CD4-positive, alpha-beta T cell treated with Interleukin-17A for 4 hours (primary cell): ENCODE measurements at places on chromosomes 4 and X.

DNA sequence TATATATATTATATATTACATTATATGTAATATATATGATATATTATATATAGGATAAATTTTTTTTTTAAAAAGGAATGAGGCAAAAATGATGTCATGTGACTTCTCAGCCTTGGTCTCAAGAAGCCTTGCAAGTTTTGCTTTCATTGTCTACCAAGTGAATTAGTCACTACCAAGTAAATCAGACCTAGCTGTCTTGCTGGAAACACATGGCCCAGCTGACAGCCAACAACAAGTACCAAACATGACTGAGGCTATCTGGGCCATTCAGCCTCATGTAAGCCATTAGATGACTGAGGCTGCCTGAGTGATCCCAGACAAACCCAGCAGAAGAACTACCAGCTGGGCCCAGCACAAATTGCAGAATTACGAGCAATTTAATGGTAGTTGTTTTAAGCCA, 44.9 kb downstream of the HAND2 start:
- DNase-seq, result no peak

DNA sequence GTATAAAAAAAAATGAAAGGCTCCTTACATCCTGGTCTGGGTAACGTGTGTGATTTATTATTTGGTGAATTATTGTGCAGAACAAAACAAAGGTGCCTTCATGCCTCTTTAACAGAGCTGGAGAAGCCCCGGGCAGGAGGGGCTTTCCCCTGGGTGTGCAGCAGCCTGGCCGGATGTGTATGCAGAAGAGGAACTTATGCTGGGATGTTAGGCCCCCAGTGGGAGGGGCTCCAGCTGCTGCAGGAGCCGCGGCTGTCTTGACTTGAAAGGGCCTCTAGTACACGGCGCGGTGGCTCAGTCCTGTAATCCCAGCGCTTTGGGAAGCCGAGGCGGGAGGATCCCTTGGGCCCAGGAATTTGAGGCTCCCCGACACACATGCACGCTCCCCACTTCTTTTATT, 16.0 kb downstream of the CCNQ start:
- peak; percentile 77 for DNase-seq

- peak; percentile 51 for DNase-seq
Measured at GRCh38 chr4:80182237-80182866, 15.0 kb upstream of the PRDM8 start.

- no peak for DNase-seq
Measured at GRCh38 chrX:101370888-101371504, 15.0 kb downstream of the BTK start.

DNA sequence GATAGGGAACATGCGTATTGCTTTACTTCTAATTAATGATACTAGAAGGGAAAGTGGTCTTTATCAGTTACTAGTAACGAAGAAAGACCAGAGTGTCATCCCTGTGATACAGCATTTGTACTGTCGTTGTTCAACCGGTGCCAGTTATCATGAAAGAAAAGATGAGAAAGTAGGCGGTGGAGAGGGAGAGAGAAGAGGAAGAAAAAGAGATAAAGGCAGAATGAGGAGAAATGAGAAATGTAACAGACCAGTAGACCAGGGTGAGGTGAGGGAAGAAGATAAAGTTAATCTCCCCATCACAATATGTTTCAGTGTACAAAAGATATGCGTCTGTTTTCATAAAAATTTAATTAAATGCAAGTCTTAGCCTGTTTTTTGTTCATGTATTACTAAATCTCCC, 135.2 kb upstream of the HPGD start:
- DNase-seq, result no peak

GRCh38 chr4:76214177-76214675, 602 bp upstream of the SCARB2 start:
- DNase-seq, result no peak

- DNase-seq, result no peak
Measured at GRCh38 chr4:184359888-184360287, 114.5 kb downstream of the IRF2 start.

DNA sequence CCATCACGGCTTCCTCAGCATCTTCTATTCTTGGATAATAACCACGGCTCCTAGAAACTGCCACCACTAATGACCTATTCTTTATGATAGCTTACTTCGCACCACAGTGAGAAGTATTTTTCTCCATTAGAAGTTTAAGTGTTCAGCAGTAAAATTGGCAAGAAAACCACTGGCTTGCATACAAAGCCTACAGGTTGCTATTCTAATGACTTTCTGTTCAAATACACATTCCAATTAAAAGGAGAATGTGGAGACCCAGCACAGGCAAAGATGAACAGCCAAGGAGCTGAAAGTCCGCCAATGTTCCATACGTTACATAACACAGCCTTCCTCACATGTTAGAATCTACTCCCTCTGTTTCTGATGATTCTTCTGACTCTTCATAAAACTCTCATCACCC, 875.0 kb upstream of the PRKX start:
- DNase-seq, result no peak

- no peak for DNase-seq
Measured at GRCh38 chrX:120200851-120201250, 42.4 kb downstream of the RHOXF2 start.

DNA sequence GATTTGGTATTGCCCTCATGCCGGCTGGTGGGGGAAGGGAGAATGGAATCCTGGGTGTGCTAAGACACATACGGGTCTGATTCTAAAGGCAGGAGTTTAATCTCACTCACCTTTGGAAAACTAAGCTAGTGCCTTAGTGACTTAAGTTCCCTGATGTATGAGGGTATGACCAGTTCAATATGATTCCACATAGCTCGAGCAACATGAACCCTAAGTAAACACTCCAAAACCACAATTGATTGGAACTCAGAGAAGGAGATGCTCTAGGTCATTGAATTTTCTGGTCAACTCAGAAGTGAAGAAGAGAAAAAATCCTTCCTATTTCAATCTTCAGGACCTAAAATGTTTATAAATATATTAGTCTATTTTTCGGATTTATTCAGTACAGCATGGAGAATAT, 420.1 kb upstream of the INTU start:
- no peak for DNase-seq
